ENCODE measurements at places on chromosomes 4 and X. TPM values are rescaled to one million over a fixed set of nuclear protein-coding genes. Genes with fewer than 3 reads are reported as not detected.

The MBNL3 gene
- 86.6 TPM for total RNA-seq

The SPANXN3 gene
- not detected for total RNA-seq

GRCh38 chr4:75995727-75996126 is 5.0 kb upstream of the SDAD1 start:
- peak; percentile 68 for DNase-seq

DNA sequence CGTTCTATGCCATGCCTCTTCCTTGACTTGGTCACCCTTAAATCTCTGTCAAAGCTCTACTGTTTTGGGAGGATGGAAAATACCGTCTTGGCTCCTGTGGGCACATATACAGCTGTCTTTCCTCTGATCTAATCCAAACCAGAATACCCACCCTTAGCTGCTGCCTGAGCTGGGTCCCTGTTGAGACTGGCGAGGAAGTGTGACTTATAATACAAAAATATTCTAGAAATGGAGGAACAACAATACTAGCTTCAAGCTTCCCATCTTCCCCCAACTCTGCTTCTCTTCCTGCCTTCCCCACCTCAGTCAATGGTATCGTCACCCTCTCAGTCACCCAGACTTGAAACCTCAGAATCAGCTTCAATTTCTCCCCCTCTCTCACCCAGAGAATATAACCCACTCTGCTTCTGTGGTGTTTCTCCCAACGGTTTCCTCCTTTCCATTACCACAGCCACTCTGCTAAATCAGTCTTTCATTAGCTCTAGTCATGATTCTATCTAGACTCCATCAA is 599 bp upstream of the IL2RG start:
- peak; percentile 19 for DNase-seq

GRCh38 chr4:128639541-128640270 is 169.8 kb upstream of the JADE1 start:
- DNase-seq, result no peak

DNA sequence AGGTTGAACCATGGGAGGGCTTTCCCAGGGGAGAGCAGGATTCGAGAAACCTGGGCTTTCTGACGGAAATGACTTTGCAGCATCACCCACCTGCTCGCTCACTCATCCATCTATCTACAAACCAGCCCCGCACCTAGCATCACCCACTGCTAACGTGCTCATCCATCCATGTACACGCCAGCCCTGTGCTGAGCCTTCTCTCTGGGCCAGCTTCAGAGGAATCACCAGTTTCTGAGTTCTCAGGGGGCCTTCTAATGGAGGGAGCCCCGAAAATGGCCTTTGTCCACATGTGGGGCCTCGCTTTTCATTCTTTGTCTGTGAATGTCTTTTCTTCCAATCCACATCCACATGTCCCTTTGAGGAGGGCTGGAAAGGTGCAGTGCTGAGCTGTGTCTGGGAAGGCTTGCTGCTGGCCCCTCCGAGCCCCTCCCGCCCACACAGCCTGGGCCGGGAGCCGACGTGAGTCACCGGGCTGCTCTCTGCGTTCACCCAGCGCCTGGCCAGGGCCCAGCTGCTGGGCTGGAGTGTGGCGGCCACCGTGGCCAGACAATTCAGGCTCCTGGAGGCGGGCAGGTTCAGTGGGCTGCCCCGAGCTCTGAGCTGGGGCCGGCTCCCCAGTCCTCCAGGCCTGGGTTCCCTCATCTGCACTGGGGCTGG is 14.7 kb downstream of the SORCS2 start:
- DNase-seq, result no peak

GRCh38 chrX:40700640-40701342 is 34.6 kb downstream of the MED14 start:
- DNase-seq, result no peak

GRCh38 chr4:118268780-118269179 is 84.0 kb downstream of the PRSS12 start:
- DNase-seq, result no peak

DNA sequence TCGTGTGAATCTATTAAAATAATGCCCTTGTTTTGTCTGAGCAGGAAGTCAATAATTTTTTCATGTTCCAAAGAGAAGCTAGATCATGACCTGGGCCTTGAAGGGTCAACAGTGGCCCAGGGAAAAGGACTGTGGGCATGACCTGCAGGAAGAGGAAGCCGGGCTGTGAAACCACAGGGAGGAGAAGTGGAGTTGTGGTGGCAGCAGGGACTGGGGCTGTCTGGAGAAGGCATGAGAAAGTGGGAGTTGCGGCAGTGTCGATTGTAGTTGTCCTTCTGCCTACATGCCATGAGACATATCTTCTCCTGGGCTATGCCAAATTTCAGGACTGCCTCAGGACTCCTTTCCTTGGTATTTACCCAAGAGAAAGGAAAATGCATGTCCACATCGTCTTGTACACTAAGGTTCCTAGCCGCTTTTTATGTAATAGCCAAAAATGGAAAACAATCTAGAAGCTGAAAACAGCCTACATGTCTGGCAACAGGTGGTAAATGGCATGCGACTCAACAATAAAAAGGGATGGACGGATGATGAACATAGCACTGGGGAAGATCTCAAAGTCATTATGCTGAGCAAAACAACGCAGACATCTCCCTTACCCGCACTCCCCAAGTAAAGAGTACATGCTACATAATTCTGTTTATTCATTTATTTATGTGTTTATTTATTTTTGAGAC is 13.6 kb upstream of the PTTG2 start:
- DNase-seq, result no peak
